ENCODE measurements at places on chromosomes 7 and 10. TPM values are rescaled to one million over a fixed set of nuclear protein-coding genes. Genes with fewer than 3 reads are reported as not detected.

DNA sequence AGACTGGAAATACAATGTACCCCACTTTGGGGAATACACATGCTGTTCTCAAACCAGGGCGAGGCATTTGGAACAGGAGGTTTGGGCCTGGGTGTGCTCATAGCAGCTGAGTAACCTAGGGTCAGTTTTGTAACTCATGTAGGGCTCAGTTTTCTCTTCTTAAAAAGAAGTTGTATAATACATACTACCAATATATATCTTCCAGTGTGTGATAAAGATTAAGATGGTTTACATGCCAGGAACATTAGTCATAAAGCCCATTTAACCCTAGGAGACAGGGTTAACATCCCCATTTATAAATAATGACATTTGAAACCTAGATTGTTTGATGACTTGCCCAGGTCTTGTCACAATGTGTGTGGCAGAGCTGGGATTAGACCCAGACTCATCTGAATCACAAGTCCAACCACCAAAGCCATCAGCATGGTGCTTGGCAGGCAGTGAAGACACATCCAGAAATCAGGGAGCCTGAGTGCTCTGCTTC lies 6.0 kb downstream of the AKR1B10 start:
- no peak for DNase-seq

- DNase-seq: no peak
Measured at GRCh38 chr10:11707624-11708350, 34.4 kb upstream of the ECHDC3 start.

DNA sequence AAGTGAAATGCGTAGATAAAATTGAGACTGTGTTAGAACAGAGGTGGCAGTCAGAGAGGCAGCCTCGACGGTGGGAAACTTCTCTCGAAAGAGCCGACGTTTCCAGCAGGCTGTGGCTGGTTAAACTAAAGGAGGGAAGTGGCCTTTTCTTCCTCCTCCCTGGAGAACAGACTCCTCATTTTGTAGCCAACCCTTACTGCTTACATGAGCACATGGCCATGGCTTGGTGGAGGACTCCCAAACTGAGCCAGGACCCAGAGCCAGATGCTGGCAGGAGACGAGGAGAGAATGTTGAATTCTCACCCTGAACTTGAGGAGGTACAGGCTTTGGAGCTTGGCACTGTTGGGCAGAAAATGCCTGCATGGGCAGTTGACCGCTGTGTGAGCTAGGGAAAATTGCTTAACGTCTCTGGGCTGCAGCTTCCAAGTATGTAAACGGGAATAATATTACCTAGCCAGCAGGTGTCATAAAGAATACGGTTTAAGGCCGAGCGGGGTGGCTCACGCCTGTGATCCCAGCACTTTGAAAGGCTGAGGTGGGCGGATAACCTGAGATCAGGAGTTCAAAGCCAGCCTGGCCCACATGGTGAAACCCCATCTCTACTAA lies 24.5 kb downstream of the MMD2 start:
- no peak for DNase-seq

GRCh38 chr7:83649701-83650100 lies 762 bp upstream of the SEMA3E start:
- DNase-seq: no peak

The PPP1R9A gene
- total RNA-seq: 0.08 TPM

Data from T-helper 17 cell (primary cell).